ENCODE measurements at places on chromosomes 11 and 22.
A peak's percentile ranks its signal among the peaks of the same experiment; 100 is the strongest.

GRCh38 chr22:36702842-36703215, 723 bp downstream of the CACNG2 start:
- DNase-seq, result no peak

DNA sequence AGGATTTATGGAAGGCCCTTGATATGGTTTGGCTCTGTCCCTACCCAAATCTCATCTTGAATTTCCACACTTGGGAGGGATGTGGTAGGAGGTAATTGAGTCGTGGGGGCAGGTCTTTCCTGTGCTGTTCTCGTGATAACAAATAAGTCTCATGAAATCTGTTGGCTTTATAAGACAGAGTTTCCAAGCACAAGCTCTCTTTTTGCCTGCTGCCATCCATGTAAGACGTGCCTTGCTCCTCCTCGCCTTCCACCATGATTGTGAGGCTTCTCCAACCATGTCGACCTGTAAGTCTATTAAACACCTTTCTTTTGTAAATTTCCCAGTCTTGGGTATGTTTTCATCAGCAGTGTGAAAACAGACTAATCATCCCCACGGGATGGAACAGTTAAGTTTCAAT, 557.2 kb upstream of the ISX start:
- DNase-seq, result no peak

DNA sequence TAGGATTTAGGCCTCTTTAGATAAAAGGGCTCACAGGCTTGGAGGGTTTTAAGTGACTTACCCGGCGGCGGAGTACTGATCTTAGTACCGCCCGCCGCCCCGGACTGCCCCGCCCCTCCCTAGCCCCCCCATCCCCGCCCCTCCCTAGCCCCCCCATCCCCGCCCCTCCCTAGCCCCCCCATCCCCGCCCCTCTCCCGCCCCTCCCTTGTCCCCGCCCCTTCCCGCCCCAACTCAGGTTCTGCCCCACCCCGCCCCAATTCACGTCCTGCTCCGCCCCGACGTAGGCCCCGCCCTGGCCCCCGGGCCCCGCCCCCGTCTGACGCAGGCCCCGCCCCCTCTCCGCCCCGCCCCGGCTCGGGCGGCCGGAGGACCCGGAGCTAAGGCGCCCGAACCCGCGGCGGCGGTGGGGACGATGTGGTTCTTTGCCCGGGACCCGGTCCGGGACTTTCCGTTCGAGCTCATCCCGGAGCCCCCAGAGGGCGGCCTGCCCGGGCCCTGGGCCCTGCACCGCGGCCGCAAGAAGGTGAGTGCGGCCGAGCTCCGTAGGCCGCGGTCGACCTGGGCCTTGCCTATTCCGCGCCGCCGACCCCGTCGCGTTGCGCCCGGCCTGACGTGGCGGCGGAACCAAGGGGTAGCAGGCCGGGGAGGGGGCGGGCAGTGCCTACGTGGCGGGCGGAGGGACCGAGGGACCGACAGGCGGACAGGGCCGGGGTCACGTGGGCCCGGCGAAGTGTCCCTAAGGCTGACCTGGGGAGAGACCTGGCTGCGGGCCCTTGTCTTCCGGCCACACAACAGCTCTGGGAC, at the start of gene SCYL1:
Gene SCYL1, plus strand, starts transcription at position 343 of the 805 bp plus-strand sequence. Its CDS starts 71 bp downstream, at position 414.
- peak; percentile 84 for DNase-seq

- no peak for DNase-seq
Observed at GRCh38 chr22:45905924-45906865, 70.8 kb downstream of the WNT7B start.

- no peak for DNase-seq
Observed at GRCh38 chr11:27124514-27125264, 84.1 kb downstream of the BBOX1 start.

- no peak for DNase-seq
Observed at GRCh38 chr11:8298801-8299786, 35.4 kb upstream of the LMO1 start.

DNA sequence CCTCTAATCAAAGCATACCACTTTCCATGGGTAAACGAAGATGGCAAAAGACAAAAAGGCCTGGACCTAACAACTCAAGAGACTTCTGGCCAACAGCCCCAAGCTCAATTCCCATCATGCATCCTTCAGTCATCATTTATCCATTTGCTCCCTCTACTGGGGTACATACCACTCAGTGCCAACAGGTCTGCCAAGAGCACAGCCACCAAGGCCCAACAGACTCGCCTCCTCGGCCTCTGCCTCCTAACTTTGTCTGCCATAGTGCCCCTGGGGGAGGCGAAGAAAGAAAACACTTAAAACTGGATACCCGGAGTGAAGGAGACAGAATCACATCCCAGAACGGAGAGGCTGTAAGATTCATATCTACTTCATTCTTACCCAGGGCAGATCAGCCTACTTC, 1.1 kb downstream of the HYOU1 start:
- no peak for DNase-seq

DNA sequence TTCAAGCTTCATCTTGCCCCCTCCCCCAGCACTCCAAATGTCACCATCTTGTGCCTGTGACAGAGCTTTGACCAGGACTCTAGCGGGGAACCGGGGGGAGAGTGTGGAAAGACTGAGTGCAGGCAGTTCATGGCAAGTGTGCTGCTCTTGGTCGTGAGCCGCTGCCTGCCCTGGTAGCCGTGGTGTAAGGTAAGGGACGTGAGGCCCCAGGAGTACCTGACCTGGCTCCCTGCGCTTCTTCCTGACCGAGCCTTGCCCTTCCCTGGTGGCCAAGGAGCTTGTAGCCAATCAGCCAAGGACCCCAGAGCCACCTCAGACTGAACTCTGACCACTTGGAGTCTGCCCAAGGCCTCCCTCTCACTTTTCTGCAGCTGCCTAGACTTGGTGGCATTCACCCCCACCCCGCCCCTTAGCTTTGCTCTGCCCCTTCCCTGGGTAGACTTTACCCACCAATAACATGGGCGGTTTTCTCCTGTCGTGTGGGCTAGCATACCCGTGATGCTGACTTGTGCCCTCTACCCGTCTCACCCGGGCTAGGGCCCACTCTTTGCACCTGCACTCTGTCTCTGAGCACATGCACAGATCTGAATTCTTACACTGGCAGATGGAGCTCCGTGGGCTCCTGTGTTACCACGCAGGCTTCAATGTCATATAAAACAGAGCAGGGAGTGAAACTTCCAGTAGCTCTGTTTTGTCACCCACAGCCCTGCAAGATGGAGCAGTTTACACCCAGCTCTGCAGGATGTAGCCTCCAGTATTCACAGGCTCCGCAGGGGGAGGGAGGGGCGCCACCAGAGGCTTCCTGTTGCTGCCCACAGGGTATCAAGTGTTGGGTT, 1.5 kb downstream of the DGKZ start:
- no peak for DNase-seq

GRCh38 chr11:59756845-59757244, 1.7 kb downstream of the STX3 start:
- DNase-seq, result peak; percentile 68

- no peak for DNase-seq
Observed at GRCh38 chr11:43243927-43244326, 67.9 kb upstream of the API5 start.

DNA sequence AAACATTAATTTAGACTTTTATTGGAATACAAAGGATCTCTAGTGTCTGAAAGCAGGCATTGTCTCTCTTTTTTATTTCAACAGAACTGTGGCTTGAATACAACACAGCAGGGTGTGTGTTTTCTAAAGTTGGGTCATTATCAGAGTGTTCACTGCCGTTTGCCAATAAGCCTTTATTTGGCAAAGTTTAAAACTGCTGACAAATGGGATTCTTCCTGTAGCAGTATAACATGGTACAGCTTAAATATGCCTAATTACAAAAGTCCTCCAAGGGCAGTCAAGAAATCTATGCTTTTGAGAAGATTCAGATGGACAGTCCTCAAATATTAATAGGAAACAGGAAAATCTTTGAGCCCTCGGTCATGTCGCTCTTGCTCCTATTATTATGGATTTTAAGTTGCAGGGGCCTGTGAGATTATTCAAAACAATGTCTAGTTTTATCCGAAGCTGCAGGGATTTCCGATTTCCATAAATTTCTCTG, 199.9 kb downstream of the MAML2 start:
- no peak for DNase-seq

DNA sequence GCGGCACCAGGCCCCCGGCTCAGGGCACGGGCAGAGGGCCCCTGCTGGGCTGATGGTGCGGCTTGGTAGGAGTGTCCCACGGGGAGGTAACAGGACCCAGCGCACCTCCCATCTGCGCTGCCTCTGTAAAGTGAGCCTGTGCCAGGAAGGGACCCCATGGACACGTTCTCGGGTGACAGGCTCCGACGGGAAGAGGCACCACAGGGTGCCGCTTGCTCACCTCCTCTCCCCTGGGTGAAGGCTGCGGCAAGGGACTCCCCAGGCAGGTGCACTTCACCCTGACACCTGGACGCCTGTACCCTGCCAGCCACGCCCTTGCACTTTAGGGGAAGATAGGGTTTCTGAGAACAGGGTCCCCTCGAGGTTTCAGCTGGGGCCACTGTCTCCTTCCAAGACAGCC, 48.1 kb downstream of the SHANK2 start:
- no peak for DNase-seq

- DNase-seq, result no peak
Observed at GRCh38 chr11:7651140-7651551, 22.2 kb downstream of the CYB5R2 start.

Measured in Caco-2 (cell line).